ENCODE measurements at places on chromosomes 12 and 14.

- no peak for DNase-seq
These were observed 38.4 kb downstream of the MLXIP start for GRCh38 chr12:122116707-122117535.

GRCh38 chr12:72031066-72031465 lies 92.4 kb downstream of the TPH2 start:
- DNase-seq, result no peak

DNA sequence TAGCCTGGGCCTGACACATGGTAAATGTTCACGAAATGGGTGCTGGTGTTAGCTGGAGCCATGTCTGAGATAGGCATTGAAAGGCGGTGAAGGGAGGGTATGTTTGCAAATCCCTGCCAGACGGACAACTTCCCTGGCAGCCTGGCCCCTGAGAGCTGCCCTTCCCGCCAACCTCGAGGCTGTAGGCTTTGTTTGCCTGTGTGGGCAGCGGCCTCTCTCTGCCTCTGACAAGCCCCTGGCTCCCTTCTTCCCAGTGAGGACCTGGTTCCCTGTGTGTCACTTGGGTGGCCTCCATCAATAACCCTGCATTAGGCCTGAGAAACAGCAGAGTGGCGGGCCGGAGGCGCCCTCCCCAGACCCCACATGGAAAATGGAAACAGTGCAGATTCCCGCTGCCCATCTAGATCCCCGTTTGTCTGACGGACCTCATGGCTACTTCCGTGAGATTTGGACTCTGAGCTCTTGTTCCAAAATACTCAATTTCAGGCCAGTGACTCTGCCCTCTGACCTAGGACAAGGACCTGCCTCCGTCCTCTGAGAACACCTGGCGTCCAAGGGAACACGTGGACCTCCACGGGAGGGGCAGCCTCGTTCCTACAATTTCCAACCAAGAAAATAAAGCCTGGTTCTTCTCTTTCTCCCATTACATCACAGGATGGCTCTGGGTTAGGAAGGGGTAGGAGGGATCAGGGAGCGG lies 325.5 kb downstream of the DPF3 start:
- DNase-seq, result no peak

DNA sequence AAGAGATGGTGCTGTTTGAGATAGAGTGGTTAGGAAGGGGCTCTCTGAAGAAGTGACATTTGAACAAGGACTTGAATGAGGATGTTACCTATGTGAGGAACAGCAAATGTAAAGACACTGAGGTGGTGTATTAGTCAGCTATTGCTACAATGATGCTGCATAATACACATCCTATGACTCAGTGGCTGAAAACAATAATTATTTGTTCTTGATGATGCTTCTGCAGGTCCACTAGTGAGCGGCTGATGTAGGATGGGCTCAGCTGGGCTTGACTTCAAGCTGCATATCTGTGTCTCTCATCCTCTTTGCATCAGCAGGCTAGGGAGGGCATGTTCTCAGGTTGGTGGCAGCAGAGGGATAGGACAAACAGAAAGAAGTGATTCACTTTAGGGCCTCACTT lies 21.4 kb upstream of the CLMN start:
- DNase-seq, result no peak

DNA sequence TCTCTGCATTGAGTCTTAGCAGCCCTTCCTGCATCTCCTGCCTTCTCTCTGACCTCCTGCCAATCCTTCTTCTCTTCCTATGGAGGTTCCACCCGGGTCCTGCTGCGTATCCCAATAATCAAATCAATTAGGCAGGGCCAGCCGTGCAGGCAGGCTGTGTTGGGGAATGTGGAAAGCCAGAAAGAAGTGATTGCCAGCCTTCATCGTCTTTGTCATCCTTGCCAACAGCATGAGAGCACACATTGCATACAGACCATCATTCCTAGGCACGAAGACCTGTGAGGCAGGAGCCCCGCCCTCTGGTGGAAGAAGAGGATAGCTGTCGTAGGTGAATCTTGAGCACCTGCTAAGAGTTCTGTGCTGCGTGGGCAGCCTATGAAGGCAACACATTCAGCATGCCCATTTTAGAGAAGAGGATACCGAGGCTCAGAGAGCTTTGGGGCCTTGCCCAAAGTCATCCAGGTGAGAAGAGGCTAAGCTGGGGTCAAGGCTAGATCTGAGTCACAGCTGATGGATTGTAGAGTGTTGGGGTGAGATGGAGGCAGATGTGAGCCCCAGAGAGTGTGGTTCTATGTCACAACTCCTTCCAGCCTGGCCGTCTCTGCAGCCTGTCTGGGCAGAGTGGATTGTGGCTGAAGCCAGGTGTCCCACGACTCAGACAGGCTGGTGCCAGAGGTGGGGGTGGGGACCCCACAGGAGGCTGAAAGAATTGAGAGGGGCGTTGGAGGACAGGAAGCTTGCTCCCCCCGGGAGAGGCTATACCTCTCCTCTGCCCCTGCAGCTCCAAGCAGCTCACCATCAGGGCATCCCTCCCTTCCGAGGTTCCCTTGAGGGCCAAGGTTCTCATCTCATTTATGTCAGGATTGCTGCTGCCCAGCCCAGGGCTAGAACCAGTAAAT lies 12.7 kb downstream of the C14orf132 start:
- no peak for DNase-seq

- DNase-seq, result no peak
These were observed 266.5 kb downstream of the SLC15A4 start for GRCh38 chr12:128557231-128557630.

GRCh38 chr14:76135722-76136121 lies 16.0 kb upstream of the GPATCH2L start:
- no peak for DNase-seq

GRCh38 chr12:111428728-111429175 lies 23.0 kb downstream of the SH2B3 start:
- DNase-seq, result no peak

- no peak for DNase-seq
These were observed 15.8 kb downstream of the FOXN3 start for GRCh38 chr14:89401241-89401640.

GRCh38 chr14:26606729-26607312 lies 9.0 kb upstream of the NOVA1 start:
- DNase-seq, result no peak

- no peak for DNase-seq
These were observed 3.6 kb downstream of the SMIM41 start for GRCh38 chr12:52082988-52083637.

DNA sequence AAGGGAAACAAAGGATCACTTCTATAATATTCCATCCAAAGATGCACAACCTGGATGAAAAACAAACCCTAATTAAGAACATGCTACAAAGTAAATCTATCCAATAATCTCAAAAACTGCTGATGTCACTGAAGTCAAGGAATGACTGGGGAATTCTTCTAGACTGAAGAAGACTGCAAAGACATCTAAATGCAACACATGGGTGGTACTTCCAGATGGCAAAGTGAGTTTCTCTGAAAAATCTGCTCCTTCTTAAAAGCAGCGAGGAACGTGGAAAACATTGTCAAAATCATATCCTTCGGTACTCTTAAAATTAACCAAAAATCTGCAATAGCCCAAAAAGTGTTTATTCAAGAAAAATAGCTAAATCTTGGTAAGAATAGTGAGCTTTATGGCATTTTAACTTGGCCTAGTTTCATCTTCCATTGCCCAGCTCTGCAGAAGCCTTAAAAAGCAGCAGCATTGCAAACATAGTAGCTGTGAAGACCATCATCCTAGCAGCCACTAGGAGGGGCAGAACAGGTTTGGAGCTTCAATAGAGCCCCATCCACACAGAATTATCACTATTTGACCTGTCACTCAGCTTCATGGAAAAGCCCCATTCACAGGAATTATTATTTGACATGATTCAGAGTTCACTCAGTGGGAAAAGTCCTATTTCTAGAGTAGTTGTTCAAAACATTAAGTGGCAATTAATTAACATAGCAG lies 7.4 kb downstream of the CLEC14A start:
- DNase-seq, result no peak

DNA sequence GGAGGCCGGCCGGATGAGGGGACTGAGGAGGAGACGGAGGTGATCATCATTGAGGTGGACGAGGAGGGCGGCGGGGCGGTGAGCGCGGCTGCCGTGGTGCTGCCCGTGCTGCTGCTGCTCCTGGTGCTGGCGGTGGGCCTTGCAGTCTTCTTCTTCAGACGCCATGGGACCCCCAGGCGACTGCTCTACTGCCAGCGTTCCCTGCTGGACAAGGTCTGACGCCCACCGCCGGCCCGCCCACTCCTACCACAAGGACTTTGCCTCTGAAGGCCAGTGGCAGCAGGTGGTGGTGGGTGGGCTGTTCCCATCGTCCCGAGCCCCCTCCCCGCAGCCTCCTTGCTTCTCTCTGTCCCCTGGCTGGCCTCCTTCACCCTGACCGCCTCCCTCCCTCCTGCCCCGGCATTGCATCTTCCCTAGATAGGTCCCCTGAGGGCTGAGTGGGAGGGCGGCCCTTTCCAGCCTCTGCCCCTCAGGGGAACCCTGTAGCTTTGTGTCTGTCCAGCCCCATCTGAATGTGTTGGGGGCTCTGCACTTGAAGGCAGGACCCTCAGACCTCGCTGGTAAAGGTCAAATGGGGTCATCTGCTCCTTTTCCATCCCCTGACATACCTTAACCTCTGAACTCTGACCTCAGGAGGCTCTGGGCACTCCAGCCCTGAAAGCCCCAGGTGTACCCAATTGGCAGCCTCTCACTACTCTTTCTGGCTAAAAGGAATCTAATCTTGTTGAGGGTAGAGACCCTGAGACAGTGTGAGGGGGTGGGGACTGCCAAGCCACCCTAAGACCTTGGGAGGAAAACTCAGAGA lies 9.6 kb downstream of the MMP14 start:
- DNase-seq, result no peak

DNA sequence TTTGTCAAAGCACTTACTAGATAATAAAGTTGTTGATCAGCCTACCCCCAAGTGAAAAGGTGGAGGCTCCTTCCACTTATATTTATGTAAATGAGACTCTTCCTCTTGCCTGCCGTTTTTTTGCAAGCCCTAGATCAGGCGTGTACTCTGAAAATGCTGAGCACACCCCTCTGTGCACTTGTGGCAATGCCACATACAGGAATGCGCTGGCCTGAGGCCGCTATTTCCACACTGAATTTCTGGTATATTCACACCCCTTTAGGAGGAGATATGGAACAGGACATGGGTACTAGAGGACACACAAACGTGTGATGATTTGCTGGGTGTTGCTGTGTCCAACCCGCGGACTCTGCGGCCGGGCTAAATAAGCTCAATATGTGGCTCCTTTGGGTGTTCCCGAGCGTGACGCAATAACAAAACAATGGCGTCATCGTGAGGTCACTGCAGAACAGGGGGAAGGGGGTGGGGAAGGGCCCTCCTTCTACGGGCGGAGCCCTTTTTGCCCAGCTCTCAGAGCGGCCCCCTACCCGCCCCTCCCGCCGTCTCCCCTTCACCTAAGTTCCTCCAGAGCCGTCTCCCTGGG lies 554 bp upstream of the TSPAN31 start:
- no peak for DNase-seq

DNA sequence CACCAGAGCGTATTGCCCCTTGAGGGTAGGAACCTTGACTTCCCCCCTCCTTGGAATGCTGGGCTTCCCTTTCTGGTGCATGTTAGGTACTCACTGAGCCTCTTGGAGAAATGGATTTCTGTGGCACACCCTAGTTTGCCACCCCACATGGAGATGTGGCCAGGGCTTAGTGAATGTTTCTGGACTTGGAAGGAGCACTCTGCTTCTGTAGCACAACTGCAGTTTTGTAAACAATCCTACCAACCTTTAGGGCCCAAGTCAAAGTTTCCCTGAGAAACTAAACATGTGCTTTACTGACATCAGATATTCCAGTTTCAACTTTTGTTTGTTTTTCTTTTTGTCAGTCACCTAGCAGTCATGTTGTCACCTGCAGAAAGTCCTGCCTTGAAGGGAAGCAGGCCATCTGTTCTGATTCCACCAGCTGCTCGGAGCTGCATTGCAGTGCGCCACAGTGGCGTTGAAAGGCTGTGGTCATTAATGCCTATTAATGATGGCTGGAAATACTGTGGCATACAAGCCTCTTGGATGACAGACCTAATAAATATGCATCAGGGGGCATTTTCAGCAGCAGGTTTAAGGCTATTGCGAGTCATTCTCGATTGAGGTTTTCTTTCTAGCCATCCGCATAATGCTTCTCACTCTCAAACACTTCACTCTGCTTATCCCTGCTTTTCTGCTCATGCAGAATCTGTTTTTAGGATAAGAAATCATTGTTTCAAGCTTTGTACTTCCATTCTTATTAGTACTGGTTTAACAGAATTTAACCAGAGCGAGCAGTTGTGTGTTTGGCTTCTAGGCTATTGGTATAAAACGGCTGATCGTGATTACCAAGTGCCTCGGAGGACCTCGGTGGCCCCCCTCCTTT lies 7.8 kb downstream of the PELI2 start:
- DNase-seq, result no peak

Data from urinary bladder (tissue), 4 donors.